ENCODE measurements at places on chromosomes 13 and 19.

GRCh38 chr19:2982983-2983350 lies 5.6 kb downstream of the TLE6 start:
- DNase-seq = no peak

DNA sequence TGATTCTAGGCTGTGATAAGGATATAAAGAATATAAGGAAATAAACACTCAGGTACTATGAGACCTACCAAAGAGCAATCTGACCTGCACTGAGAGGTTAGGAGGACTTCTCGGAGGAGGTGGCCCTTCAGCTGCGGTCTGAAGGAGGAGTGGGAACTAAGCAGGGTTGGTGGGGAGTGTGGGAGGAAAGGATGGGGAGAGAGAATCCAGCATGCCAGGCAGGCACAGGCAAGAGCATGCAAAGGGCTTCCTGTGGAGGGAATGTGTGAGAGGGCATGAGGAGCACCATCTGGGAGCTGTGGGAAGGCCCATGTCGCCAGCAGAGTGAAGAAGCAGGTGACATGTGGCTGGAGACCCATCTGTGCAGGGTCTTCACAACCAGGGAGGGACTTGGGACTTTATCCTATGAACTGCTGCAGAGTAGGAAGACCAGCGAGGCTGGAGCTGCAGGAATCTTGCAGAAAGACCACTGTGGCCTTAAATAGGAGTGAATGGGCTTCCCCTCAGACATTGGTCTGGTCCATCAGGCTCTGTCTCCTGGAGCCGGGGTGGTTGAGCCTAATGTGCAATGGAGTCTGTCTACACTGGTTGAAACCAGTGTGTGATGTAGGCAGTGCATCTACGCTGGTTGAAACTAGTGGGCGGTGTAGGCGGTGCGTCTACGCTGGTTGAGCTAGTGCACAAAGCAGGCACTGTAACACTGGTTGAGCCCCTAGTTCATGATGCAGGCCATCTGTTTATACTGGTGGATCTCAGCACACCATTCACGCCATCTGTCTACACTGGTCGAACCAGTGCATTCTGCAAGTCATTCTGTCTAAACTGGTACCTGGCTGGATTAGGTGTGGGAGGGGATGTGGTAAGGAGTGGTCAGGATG lies 6.4 kb downstream of the CHST8 start:
- no peak for DNase-seq

DNA sequence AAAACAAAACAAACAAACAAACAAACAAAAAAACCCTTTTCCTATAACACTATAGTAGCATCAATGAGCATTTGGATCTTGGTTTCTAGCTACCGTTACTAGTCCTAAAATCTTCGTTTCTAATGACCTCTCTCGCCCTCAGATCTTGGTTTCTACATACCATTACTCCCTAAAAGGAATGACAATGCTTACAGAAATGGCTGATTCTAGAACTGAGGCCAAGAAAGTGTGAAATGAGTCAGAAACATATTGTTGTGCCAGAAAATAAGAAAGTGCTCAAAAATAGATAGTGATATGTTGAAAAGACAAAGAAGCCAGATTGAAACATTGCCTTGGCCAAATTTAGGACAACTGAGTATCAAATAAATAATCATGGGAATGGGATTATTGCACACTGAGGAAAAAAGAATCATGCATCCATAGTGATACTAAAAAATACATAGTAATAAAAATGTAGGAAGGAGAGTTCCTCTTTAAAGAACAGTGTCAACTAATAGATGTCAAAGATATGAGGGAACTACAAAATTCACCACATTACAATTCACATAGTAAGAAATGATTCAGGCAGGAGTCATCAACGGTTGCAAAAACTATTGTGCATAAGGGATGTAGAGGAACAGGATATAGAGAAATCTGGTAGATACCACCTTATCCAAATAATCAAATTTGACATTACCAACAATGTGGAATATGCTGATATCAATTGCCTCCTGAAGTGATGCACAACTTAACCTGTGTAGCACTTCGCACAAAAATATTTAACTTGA lies 386.6 kb downstream of the DIAPH3 start:
- DNase-seq = no peak

- DNase-seq = no peak
These were observed 21.8 kb downstream of the MRPS12 start for GRCh38 chr19:38952395-38953165.

- no peak for DNase-seq
These were observed 92.0 kb downstream of the HS6ST3 start for GRCh38 chr13:96181911-96182310.

- DNase-seq = no peak
These were observed 12.3 kb downstream of the ATP8B3 start for GRCh38 chr19:1799695-1800342.

DNA sequence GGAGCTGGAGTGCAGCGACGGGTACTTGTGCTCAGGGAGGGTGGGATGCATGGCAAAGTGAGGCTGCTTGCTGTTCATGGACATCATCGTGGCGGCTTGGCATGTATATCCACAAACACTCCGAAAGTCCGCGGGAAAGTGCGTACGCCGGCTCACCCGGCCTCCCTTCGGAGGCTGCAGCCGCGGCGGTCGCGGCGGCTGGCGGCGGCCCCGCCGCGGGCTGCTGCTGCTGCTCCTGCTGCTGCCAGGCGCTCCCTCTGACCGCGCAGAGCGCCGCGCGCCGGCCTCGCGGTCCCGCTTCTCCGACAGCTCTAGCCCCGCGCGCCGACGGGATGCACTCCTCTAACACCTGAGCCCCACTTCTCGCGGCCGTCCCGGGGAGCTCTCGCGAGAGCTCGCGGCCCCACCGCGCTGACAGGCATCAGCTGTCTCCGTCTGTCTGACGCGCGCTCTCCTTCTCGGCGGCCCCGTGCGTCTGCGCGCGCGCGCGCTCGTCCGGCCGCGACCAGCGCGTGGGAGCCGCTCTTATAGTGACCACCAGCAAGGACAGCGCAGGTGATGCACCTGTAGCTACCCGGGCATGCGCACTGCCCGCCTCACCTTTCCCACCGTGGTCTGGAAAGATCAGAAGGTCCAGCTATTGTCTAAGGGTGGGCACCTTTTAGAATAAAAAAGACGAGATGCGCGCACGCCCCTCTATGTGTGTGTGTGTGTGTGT lies at the start of gene POU4F1:
POU4F1 (minus strand) TSS at position 313 of the 718 bp plus-strand sequence; CDS start at position 87, 226 bp downstream.
- DNase-seq = peak; percentile 88
